KG1 (cell line): ENCODE measurements at places on chromosomes 12 and 14.

DNA sequence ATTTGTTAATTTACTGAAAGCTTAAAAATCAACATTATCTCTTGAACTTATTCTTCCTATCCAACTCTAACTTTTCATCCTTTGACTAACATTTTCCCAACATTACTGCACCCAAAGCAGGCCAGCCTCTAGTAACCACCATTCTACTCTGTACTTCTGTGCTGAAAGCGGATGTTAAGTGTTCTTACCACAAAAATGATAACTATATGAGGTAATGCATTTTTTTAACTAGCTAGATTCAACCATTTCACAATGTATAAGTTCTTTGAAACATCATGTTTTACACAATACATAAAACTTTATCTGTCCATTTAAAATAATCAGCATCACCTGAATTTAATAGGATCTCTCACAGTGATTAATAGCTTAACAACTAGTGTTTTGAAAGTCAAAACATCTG lies 468.5 kb upstream of the MGAT4C start:
- no peak for DNase-seq

- no peak for DNase-seq
These were observed 19.9 kb downstream of the POU6F1 start for GRCh38 chr12:51197736-51198567.

DNA sequence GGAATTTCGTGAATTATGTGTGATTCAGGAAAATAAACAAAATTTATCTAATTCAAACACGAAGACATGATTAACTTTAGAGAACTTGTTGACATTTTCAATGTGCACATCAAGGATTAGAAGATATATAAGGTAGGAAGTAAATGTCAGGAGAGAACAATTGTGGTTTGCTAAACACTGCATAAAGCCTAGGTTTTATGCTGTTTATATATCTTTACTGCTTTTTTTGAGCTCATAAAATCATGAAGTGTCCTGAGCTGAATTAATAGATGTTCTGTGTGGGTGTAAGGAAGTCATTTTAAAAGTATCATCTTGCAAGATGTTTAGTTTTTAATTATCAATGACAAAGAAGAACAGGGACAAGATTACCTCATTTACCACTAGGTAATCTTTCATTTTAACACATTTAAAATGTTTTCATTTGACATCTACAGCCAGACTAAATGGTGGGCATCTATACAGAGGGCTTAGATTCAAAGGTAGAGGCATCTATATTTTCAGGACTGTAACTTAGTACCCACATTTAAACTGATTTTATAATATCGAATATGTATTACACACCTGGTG lies 382.8 kb downstream of the ADAMTS20 start:
- DNase-seq = no peak

GRCh38 chr12:124388679-124389137 lies 93.8 kb downstream of the RFLNA start:
- no peak for DNase-seq

GRCh38 chr14:104112609-104113571 lies 25.5 kb upstream of the KIF26A start:
- no peak for DNase-seq

- no peak for DNase-seq
These were observed 193.0 kb upstream of the PWP1 start for GRCh38 chr12:107492393-107493134.

DNA sequence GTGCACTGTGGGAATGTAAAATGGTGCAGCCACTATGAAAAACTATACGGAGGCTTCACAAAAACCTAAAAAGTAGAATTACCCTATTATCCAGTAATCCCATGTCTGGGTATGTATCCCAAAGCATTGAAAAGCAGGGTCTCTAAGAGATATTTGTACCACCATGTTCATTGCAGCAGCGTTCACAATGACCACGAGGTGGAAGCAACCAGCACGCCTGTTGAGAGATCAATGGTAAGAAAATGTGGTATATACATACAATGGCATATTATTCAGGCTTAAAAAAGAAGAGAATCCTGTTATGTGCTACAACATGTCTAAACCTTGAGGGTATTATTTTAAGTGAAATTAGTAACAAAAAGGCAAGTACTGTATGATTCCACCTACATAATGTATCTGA lies 910 bp upstream of the NOPCHAP1 start:
- no peak for DNase-seq

GRCh38 chr12:13961971-13962370 lies 19.4 kb downstream of the GRIN2B start:
- no peak for DNase-seq

DNA sequence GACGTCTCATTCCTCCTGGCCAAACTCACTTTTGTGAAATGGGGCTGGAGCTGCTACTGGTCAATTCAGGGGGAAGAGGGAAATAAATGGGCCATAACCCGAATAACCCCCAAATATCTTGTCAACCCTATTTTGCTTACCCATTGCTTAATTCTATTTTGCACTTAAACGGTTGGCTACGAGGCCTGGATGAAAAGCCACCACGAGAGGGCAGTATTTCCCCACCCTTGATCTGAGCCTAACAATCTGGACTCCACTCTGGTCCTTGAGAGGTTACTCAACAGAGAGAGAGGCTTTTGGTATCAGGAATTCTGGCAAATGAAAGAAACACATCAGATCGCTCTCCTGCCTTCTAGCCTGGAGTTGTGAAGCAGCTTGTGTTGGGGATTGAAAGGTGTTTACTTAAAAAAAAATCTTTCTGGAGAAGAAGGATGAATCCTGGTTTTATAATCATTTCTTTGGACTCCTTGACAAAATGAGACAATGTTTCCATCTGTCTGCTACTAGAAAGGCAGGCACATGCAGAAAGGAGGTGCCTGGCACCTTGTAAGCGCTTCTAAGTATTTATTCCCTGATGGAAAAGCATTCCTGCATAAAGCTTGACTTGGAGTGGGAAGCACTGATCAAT lies 22.4 kb upstream of the FBXO21 start:
- peak; percentile 32 for DNase-seq

GRCh38 chr12:68899251-68899771 lies 33.7 kb downstream of the CPM start:
- DNase-seq = no peak

DNA sequence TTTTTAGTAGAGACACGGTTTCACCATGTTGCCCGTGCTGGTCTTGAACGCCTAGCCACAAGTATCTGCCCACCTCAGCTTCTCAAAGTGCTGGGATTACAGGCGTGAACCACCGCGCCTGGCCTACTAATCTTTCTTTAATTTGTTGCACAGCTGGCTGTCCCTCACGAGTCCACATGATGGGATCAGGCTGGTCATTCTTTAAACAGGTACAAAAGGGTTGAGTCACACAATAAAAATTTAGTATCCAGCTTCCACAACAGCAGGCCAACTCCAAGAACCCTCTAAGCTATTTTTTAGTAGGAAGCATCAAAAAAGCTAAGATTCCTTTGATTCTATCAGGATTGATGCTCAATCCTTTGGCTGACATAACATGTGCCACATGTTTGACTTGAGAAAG lies 17.8 kb downstream of the SINHCAF start:
- DNase-seq = no peak

- no peak for DNase-seq
These were observed 3.1 kb upstream of the BCDIN3D start for GRCh38 chr12:49846032-49846431.

DNA sequence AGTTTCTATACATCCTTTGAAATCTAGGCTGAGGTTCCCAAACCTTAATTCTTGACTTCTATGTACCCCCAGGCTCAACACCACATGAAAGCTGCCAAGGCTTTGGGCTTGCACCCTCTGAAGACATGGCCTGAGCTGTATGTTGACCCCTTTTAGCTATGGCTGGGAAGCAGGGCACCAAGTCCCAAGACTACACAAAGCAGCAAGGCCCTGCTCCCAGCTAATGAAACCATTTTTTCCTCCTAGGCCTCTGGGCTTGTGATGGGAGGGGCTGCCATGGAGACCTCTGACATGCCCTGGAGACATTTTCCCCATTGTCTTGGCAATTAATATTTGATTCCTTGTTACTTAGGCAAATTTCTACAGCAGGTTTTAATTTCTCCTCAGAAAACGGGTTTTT lies 207.0 kb downstream of the ADAMTS20 start:
- no peak for DNase-seq

DNA sequence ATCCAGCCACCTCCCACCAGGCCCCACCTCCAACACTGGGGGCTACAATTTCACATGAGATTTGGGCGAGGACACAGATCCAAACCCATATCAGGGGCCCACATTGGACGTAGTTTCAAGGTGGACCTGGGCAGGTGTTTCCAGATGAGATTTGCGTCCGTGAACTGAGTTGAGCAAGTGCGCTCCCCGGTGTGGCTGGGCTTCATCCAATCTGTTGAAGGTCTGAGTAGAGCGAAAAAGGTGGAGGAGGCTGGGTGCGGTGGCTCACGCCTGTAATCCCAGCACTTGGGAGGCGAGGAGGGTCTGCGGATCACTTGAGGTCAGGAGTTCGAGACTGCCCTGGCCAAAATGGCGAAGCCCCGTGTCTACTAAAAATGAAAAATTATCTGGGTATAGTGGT lies 4.9 kb upstream of the GLT1D1 start:
- no peak for DNase-seq
